Vagina (tissue), 2 donors: ENCODE measurements at places on chromosomes 3 and 15. TPM values are rescaled to one million over a fixed set of nuclear protein-coding genes. Genes with fewer than 3 reads are reported as not detected.

DNA sequence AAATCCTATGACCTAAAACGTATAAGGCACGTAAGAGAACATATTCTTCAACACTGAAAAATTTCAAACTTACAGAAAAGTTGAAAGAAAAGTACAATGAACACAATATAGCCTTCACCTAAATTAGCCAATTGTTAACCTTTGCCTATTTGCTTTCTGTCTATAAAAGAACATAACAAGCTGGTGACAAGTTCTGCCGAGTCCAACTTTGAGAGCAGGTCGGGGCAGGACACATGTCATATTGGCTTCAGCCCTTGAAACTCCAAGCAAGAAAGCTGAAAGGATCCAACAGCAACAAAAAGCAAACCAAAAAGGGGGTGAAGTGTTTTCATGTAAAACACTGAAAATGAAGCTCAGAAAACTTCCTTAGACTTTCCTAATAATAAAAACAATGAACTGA is 59.1 kb downstream of the TBC1D2B start:
- H3K4me1 ChIP-seq = peaks cover 34% of the 10 kb centered on the region
- no peak overlapping the region for H3K4me3 ChIP-seq
- DNase-seq = no peak

GRCh38 chr3:161766331-161766730 is 269.7 kb downstream of the OTOL1 start:
- H3K36me3 ChIP-seq = no peaks in the 10 kb centered on the region
- H3K4me1 ChIP-seq = no peaks in the 10 kb centered on the region
- no peaks in the 10 kb centered on the region for H3K27me3 ChIP-seq

DNA sequence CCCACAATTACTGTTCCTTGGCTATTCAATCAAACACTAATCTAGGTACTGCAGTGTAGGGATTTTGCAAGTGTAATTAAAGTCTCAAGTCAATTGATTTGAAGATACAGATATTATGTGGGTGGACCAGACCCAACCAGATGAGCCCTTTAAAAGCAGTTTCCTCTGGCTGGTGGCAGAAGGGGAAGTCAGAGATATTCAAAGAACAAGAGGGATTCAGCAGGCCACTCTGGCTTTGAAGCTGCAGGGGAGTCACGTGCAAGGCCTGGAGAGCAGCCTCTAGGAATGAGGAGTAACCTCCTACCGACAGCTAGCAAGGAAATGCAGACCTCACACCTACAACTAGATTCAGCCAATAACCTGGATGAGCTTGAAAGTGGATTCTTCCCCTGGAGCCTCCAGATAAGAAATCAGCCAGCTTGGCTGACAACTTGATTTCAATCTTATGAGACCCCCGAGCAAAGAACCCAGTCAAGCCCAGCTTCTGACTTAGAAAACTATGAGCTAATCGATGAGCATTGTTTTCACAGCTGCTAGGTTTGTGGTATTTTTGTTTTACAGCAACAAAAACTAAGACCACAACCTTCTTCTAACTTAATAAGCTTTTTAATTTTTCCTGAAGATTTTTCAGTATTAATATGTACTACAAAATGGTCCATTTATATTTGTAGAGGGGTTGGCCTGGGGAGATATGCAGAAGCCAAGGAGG is 13.4 kb downstream of the HACD2 start:
- no peak for DNase-seq
- H3K27me3 ChIP-seq = no peaks in the 10 kb centered on the region
- no peaks in the 10 kb centered on the region for H3K36me3 ChIP-seq
- no peak overlapping the region for H3K27ac ChIP-seq
- H3K4me3 ChIP-seq = no peak overlapping the region

DNA sequence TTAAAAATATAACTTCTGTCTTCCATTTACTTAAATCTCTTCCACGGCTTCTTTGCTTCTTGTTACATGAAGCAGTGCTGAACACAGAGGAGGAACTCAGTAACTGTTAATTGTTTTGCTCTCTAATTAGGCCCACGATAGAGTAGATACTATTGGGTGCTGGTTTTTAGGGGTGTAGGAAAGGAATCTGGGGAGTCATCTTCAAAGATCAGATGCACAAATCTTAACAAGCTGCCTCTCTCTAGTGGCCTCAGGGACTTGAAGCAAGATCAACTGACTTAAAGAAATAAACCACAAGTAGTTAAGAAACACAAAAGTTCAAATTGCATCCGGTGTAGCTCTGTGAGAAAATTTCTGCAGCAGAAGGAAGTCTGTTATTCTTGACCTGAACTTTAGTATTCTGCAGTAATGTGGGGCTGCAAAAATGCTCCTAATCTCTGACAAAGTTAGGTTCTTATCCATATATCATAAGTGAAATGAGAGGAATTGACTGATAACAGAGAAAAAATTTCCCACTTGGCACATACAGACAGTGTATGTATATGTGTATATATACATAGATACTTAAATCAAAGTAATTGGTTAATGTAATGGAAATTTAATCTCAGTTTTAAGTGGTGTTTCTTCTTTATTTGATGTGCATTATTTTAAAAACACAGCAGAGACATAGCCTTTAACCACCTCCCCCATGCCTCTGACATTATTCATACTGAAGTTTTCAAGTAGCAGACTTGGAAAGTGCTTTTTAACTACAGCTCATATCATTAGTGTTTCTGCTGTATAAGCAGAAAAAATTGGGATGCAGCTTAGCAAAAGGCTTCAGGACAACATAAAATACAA is 51.8 kb downstream of the CHST2 start:
- H3K27me3 ChIP-seq = no peaks in the 10 kb centered on the region
- no peaks in the 10 kb centered on the region for H3K36me3 ChIP-seq
- H3K4me1 ChIP-seq = peaks cover 8% of the 10 kb centered on the region
- H3K4me3 ChIP-seq = no peak overlapping the region
- no peak for DNase-seq

The NR1I2 gene
- total RNA-seq = not detected

The GOLGA6D gene
- total RNA-seq = not detected
